ENCODE measurements at places on chromosomes 3 and 15. TPM values are rescaled to one million over a fixed set of nuclear protein-coding genes. Genes with fewer than 3 reads are reported as not detected.

DNA sequence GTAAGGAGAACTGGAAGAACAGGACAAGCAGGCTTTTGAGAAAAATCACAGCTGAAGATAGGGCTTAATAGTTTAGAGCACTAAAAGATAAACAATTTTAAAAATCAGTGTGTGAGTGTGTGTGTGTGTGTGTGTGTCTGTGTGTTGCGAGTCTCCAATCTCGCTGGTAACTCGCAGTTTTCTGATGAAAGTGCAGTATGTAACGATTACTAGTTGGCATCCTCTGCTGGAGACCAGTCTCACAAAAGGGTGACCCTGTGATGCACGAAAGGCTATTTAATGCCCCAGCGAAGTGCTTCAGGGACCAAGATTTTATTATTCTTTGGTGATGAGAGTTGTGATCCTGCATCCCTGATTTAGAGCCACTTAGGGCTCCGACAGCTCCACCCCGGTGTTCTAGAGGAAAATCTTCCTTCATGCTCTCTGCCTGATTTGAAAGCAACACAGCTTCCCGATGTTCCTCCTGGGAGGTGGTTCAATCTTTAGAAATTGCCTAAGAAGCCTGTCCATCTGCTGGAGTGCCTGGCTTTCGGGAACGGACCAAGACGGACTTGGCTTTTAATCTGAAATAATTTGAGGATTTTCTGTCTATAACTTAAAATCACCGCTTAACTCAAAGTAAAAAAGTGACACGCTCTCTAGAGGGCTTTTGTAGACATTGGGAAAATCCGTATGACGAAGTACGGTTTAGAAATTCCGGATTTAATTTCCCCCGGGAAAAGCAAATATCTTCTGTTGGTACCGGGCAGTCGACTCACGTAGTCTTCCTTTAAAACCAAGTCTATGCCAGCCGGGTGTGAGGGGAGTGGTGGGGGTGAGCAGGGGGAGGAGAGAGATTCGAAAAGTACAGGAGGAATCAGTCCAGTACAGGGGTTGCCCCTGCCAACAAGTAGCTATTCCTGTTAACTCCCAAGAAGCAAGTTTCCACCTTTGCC, 1.1 kb upstream of the ALCAM start:
- DNase-seq = peak; percentile 29

DNA sequence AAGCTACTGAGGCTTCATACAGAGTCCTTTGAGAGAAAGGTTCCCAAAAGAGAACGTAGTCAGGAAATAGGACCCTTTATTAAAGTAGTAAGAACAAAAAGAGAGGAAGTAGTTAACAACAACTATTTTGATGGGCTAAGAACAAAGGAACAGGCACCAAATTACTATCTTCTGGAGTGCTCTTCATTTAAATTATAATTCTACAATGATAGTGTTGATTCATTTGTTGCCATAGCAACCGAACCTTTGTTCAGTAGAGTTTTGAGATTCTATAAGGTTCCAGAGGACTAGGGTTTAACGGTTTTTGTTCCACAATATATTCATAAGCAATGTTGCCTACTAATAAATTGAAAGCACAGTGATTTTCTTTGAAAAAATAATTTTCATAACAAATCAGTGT, 78.8 kb downstream of the CMSS1 start:
- DNase-seq = no peak

DNA sequence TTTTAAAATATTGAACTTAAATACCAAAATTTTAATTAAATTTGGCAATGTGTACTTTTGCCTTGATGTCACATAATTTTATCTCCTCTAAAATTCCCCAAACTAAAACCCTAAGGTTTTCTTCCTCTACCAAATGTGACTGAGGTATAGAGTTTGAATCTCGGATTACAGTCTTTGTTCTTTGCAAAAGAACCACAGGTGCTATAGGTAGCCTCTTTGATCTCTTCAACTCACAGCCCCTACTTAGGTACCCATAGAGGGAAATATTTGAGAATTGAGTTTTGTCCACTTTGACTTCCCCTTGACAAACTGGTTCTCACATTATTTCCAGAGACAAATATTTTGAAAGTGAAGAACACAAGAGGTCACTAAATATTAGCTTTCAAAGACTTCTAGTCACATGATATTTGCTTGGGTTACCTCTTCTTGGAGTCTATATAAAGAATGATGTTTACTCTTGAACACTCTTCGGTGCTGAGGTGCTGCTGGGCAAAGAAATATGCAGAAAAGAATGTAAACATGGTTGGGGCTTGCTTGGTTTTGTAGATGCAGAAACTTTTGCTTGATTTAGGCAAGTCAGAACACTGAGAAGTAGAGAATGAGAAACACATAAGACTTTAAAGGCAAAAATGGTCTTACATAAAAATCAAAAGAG, 120.8 kb upstream of the MCTP2 start:
- DNase-seq = no peak

DNA sequence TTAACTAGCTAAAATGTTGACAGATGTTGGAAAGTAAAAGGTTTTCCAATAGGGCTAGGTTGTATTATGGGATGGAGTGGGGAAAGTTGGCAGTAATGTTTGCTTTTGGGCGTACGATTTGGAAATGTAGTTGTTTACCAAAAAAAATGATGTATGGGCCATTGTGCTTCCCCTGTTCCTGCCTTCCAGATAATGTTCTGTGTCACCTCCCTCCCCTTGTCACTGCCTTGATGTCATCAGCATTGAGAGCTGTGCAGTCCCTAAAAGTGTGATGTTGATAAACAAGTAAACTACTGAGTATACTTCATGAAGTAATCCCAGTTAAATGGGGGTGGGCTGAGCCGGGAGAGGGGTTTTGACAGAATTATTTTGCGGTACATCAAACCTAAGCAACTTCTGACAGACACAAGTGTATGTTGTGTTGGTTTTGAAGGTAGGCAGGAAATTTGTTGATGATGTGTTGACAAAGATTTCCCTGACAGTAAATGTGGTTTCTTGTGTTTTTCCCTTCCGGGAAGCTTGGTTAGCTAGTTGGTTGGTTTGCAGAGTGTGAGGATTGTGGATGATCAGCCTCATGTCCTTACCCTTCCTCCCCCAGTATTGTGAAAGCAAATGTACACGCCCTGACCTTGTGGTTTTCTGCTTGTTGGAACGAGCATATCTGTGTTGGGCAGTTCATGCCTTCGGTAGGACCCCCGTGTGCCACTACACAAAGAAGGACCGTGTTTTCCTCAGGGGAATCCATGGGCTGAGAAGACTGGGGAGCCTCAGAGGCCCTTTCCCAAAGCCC, 87.3 kb downstream of the PGPEP1L start:
- DNase-seq = no peak

DNA sequence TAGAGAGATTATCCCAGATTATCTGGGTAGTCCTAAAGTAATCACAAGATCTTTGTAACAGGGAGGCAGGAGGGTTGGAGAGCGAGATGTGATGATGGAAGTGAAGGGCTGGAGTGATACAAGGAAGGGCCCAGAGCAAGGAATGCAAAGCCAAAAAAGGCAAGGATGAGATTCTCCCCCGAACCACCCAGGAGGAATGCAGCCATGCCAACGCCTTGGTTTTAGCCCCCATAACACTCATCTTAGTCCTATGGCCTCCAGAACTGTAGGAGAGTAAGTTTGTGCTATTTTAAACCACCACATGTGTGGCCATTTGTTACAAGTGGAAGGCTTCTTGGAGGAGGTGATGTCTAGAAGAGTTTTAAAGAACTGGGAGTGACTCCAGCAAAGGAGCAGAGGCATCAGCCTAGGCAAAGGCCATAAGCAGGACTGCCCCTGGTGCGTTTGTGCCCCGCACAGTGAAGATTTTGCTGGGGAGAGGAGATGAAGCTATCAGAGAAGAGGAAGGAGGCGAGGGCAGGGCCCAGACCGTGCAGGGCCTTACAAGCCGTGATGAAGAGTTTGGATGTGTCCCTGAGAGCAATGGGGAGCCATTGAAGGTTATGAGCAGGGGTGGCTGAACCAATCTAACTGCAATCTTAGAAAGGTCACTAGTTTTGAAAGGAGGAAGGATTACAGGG, 25.3 kb upstream of the CORO2B start:
- DNase-seq = no peak

DNA sequence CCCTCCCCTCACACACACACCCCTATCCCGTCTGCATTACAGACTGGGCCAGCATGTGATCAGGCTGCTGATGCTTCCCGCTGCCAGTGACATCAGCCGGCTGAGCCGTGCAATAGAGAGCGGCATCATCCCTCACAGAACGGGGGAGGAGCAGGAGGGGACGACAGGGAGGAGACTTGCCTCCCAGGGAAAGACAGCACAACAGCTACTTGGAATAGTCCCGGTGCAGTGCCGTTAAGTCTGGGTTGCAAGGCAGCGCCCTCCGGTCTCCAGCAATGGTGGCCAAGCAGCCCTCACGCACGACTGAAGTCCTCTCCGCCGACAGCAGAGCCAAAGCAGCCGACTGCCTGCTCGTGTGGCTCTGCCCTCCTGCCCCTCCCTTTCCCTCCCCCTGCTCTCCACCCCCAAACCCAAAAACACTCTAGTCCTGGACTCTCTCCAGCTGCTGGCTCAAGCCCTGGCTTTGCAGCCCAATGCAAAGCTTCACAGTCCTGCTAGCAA, 31.5 kb upstream of the RPS17 start:
- peak; percentile 78 for DNase-seq

DNA sequence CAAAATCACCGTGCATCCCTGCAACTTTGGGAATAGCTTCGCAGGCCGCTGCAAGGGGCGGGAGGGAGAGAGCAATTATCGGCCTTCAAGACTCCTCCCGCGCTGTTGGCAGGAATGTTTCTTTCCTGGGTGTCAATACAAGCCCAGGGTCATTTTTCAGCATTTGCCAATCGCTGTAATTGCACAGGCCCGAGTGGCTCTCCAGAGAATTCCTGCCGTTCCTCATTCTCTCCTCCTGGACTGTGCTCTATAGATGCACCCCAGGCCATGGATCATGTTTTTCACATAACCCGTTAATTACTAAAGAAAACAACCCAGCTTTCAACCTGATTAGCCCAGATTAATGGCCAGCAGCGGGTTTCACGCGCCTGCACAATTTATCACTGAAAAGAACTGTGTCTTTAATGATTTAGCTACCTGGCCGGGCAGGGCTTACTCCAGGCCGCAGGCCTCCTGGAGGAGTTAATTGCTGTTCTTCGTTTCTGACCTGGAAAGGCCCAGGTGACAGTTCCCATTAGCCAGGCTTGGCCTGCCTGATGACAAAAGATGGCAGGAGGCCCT, 144.3 kb downstream of the OPA1 start:
- DNase-seq = no peak

DNA sequence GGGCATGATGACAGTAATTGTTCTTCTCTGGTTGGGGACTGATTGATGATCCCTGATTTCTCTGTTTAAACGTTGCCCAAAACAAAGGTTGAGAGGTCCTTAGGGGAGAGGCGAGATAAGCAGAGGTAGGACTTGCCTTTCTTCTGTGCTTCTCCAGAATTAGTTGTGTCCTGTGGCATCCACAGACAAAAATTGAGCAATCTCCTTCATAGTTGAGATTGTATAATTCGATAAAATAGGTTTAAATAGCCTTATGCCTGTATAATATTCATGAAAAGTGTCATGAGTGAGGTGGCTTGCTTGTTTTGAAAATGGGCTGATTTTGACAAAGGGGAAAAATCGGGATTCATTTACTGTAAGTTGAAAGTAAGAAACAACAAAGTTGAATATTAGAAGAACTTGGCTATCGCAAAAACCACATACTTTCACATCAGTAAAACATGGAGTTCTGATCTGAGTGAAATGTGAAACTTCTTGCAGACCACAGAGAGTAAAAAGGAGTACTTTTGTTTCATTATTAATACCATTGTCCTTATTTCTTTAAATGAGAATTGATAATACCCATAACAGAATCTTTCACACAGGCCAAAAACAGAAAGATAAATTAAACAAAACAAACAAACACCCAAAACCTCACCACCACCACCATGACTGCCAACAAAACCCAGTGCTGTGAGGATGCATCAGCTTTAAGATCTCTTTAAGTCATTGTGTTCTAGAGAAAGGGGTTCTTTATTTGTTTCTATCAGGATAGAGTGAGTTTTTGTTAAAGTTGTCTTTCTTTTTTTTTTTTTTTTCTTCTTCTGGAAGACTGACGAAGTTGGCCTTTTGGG, 155.7 kb downstream of the LPP start:
- no peak for DNase-seq

DNA sequence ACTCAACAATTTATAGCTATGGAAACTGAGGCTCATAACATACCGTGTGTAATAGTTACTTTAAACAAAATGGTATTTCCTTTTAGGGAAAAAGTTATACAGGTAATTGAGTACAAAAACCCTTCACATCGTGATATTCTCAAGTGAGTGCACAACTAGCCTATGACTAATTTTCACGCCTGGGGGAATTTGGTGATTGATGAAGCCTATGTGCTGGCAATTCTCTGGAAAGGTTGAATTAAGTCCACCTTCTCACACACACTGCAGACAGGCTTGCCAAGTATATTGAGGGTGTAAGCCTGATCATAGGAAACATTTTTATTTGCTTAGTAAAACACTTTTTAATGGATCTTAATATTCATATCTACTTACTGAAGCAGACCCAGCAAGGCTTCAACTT, 41.3 kb upstream of the ROBO2 start:
- DNase-seq = no peak

- DNase-seq = no peak
Observed at GRCh38 chr3:183488343-183488742, 59.9 kb upstream of the MCF2L2 start.

DNA sequence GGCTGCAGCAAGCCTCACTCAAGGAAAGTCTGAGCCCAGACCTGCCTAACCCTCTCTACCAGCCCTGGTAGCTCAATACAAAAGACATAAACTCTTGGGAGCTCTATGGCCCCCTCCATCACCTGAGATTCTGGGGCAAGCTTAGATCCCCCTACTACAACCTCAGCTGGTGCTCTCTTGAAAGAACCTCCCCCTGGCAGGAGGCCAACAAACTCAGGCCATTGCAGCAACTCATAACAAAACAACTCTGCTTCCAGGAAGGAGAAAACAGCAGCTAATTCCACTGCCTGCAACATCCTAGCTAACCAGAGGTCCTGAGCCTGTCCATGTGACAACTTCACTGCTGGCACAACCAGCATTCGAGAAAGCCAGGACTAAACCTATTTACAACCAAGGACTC, 169.2 kb downstream of the ROBO1 start:
- no peak for DNase-seq

The CD80 gene
- polyA plus RNA-seq = 0.18 TPM

The CATSPER2 gene
- polyA plus RNA-seq = 0.31 TPM

The TNNC1 gene
- polyA plus RNA-seq = 1,004 TPM

The MESP1 gene
- polyA plus RNA-seq = 0.23 TPM

The OR5AC2 gene
- polyA plus RNA-seq = not detected
